Stimulated activated CD4-positive, alpha-beta T cell treated with anti-CD3 and anti-CD28 coated beads, Interleukin-4, amount 100 ng/mL, for 24 hours (primary cell): ENCODE measurements at places on chromosomes 12 and 14.

- DNase-seq = peak; percentile 88
These were observed 2.0 kb downstream of the TPI1 start for GRCh38 chr12:6869049-6870021.

GRCh38 chr12:115405471-115405860 is 721.5 kb upstream of the TBX3 start:
- no peak for DNase-seq

- no peak for DNase-seq
These were observed 523.7 kb upstream of the FOXG1 start for GRCh38 chr14:28242895-28243294.

GRCh38 chr12:109553906-109554500 is 19.3 kb downstream of the MMAB start:
- DNase-seq = no peak
